ENCODE measurements at places on chromosomes 4 and X.

DNA sequence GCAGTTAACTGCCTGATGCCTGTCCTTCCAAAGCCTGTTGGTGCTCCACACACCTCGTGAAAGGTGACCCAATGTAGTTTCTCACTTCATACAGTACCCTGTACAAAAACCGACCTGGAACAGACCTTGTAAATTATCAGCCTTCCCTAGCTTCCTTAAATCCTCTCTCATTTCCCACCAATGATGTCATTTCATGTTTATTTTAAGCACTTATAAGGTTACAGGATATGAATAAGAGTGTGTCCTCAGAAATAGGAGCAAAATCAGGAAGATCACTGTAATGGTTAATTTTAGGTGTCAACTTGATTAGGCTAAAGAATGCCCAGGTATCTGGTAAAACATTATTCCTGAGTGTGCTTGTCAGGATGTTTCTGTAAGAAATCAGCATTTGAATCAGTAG is 44.7 kb downstream of the TMEM150C start:
- DNase-seq = peak; percentile 45

DNA sequence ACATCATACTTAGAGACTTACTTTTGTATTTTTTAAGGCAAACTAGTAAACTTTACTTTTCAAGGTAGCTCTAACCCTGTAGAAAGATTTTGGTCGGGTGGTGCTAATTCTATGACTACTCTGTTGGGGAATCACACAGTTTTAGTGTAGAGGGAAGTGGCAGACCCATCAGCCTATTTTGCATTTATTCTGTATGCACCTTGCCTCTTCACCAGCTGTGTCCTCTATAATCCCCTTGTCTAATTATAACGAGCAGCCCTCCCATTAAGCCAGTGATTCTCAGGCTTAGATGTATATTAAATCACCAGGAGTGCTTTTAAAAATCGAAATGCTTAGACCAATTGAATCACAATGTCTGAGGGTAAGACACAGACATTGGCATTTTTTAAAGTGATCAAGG is 78.1 kb downstream of the GALNT7 start:
- DNase-seq = no peak

- no peak for DNase-seq
These were observed 659.8 kb upstream of the DIPK2B start for GRCh38 chrX:45860450-45860849.

- peak; percentile 79 for DNase-seq
These were observed 6.5 kb downstream of the DMD start for GRCh38 chrX:33204889-33205288.

DNA sequence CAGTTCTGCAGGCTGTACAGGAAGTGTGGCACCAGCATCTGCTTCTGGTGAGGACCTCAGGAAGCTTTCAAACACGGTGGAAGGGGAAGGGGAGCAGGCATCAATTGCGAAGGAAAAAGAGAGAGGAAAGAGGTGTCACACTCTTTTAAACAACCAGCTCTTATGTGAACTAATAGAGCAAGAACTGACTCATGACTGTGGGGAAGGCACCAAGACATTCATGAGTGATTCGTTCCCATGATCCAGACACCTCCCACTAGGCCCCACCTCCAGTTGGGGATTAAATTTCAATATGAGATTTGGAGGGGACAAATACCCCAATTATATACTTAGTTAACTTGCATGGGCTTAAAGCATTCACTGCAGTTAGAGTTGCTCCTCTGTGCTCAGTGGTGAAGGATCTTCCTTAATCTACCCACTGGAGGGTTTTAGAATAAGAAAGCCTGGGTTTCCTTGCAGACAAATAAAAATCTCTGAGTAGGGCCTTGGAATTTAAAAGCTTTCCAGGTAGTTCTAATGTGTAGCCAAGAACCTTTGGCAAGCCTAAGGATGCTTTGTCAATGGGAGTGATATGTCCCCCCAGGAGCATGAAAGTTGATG is 60.0 kb downstream of the SYNPO2 start:
- DNase-seq = peak; percentile 35

DNA sequence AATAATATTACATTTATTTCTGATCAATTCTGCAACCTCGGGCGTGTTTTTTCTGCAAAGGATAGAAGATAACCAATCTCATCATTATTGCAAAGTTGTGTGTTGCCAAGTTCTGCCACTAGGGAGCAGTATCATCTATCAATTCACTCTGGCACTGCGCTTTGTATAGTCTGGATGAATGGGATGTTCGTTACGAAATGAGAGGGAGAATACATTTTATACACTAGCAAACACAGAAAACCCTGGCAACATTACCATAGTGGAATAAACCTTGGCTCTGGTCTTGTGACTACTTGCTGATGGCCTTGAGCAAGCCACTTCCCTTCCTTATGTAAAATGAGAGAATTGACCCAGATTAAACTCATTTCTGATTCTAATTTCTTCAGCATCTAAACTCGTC is 97.5 kb upstream of the ZNF518B start:
- DNase-seq = peak; percentile 22

DNA sequence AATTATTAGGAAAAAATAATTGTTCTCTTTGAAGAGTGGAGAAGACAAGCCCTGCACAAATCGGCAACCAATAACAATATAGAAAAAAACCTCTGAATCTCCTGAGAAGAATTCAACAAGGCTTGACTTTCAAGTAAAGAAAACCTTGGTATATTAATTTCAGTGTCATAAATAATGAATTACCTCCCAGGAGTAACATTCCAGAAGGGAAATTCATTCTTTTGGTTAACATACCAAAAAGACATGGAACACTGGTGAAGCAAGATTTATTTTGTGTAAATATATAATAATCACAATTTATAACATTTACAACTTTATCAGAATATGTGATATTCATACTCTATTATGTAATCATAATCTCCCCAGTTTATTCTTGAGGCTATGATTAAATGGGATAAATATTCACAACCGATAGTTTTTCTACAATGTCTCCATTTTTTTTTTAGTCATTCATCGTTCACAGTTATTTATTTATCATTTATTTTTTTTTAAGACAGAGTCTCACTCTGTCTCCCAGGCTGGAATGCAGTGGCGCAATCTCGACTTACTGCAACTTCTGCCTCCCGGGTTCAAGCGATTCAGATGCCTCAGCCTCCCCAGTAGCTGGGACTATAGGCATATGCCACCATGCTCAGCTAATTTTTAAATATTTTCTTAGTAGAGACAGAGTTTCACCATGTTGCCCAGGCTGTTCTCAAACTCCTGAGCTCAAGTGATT is 53.0 kb upstream of the RPS6KA6 start:
- peak; percentile 54 for DNase-seq

DNA sequence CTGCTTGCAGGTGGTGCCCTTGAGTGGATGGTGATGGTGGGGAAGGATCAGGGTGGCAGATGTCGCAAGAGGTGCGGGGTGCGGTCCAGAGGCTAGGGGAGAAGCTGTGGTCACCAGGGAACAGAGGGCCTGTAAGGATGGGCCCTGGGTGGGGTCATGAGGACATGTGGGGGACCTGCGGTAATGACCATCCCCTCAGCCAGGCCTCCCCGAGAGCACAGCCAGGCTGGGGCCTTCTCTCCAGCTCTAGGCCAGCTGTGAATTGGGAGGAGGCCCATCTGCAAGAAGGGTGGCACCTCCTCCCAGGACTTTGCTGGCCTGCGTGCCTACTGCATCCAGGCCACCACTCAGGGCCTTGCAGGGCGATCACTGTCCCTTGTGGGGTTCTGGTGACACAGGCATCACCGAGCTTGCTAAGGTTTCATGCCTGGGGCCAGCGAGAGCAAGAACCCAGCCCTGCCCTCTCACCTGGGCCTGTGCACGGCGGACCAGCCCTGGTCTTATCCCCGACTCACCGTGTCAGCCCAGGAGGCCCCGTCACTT is 34.1 kb upstream of the MXD4 start:
- DNase-seq = no peak

- no peak for DNase-seq
These were observed 288.0 kb upstream of the PPP1R2C start for GRCh38 chrX:43065978-43066377.

DNA sequence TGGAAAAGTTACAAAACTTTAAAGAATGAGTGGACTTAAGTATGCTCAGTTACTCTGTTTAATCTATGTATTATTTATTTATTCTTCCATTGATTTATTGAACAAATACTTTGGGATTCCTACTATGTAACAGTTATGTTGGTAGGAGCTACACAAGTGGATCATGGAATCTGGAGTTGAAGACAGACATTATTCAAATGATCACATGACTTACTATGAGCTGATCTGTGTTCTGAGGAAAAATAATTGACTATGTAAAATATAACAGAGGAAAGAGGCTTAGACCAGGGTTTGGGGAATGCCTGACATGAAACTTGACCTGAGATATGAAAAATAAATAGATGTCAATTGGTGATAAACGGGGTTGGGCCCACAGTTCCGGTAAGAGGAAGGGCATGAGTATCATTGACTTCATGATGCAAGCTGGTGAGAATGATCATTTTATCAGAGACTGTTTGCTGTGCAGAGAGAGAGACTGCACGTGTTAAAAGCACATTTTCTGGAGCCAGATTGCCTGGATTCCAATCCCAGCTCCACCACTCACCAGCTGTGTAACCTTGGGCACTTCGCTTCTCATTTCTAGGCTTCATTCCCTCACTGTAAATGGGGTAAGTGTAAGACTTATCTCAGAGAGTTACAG is 179.0 kb downstream of the SPCS3 start:
- peak; percentile 11 for DNase-seq

DNA sequence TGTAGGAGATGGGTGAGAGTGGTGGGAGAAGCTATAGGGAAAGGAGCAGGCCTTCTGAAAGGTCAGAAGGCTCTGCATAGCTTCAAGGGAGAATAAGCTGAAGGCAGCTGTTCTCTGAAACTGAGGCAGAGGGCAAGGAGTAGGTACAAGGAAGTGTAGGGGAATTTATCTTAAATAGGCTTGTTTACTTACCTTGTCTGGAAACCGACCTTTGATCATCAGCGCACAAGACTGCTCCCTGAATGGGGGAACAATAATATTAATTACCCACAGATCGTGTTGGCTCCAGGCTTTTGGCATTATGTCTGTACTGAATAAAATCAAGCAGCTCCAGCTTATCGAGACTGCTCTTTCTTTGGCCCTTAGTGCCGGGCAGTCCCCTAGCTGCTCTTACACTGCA is 175.5 kb upstream of the MAGEB16 start:
- DNase-seq = no peak

DNA sequence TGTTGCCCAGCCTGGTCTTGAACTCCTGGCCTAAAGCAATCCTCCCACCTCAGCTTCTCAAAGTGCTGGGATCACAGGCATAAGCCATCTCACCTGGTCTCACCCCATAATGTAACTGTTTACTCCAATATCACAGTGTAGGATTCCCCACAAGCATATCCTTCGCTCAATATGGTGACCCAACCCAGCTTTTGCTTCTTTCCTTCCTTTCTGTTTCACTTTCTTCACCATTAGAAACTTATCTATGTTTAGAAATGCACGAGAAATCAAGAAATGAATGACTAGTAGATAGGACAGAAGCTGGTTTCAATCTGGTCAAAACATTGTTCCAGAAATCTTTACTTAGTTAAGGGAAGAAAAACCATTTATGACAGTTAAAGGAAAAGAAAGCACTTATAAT is 18.9 kb downstream of the TSPAN5 start:
- no peak for DNase-seq

- no peak for DNase-seq
These were observed 27.4 kb downstream of the TMPRSS11B start for GRCh38 chr4:68218044-68218443.

Measured in HCEC 1CT (cell line).